Hippocampal formation (tissue), 2 donors: ENCODE measurements at places on chromosomes 16 and 17.

GRCh38 chr16:86925067-86925791, 346.9 kb downstream of the FOXL1 start:
- DNase-seq: no peak

DNA sequence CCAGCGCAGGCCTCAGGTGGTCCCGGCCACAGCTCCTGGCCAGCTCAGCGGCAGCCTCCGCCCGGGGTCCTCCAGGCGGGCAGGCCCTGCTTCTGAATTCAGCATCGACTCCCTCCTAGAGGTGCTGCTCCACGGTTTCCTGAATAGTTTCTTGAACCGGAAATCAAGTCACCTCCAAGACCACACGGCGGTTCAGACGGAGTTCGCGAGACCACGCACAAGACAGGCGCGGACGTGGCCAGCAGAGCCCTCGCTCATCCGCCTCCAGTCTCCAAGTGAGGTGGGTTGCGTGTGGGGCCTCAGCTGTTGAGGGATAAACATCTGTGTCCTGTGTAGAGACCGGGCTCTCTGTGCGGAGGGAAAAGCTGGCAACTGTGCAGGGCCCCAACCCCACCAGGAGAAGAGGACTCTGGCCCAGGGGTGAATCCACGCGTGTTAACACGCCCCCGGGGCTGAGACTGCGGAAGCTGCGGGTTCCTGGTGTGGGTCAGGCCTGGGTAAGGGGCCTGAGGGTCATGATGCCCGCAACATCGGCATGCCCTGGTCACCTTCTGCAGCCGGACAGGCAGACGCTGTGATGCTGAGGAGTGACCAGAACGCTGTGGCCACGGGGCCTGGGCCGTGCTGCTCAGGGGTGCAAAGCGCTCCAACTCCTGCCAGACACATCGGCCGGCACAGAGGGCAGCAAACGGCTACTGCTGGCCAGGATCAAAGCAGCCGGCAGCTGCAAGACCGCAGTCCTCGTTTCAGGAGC, 55.0 kb upstream of the METRNL start:
- DNase-seq: no peak

GRCh38 chr16:48272837-48273421, 25.6 kb upstream of the ABCC11 start:
- peak; percentile 74 for DNase-seq

- no peak for DNase-seq
Measured at GRCh38 chr17:9233761-9234160, 212.5 kb downstream of the NTN1 start.

DNA sequence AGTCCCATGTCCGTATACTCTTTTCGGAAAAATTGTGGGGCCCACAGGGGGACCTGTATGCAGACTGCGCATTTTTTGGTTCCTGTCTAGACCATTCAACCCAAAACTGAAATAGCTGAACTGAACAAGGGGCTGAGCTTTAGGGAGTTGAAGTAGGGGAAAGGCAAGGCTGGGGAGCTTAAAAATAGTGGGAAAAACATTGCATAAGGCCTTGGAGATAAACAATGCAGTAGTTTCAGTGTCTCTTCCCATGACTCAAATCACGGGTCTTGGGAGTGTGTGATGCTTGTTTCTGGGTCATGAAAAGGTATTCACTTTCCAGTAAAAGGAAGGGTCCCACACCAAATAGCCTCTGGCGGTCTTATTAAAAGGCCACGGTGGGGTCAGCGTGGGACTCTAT, 402.8 kb upstream of the SALL1 start:
- DNase-seq: no peak

DNA sequence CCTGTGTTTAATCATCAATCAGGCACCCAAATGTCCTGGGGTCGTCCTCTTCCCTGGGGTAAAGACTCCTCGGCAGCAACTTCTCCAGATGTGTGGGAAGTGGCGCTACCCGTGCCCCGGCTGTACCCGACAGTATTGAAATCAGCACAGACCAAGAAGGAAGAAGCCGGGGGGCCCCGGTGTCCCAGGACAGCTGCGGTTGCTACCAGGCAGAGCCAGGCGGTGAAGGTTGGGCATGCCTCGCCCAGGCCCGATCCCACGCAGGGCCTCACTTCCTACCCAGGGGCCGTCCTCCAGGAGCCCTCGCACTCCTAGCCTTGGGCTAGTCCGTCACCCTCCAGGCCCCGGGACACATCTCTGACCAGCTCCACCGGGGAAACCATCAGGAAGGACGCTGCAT, 9.0 kb upstream of the CCDC154 start:
- DNase-seq: no peak

DNA sequence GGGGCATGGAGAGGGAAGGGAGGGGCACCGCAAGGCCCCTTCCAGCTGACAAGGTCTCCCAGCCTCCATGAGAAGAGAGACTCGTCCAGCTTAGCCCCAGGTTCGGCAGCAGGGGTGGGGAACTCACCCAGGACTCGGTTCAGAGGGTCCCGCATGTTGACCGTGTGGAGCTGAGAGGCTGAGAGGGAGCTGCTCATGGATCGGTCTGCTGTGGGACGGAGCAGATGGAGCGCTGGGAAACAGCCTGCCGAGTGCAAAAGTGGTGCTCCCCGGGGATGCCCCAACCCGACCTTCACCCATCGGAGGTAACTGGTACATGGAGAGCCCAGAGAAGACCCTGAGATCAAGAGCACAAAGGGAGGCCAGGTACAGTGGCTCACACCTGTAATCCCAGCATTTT, 4.9 kb downstream of the CSF3 start:
- DNase-seq: no peak

- DNase-seq: no peak
Measured at GRCh38 chr16:23552161-23552560, 5.0 kb downstream of the EARS2 start.

GRCh38 chr17:65852911-65853310, 291.5 kb upstream of the AXIN2 start:
- no peak for DNase-seq

DNA sequence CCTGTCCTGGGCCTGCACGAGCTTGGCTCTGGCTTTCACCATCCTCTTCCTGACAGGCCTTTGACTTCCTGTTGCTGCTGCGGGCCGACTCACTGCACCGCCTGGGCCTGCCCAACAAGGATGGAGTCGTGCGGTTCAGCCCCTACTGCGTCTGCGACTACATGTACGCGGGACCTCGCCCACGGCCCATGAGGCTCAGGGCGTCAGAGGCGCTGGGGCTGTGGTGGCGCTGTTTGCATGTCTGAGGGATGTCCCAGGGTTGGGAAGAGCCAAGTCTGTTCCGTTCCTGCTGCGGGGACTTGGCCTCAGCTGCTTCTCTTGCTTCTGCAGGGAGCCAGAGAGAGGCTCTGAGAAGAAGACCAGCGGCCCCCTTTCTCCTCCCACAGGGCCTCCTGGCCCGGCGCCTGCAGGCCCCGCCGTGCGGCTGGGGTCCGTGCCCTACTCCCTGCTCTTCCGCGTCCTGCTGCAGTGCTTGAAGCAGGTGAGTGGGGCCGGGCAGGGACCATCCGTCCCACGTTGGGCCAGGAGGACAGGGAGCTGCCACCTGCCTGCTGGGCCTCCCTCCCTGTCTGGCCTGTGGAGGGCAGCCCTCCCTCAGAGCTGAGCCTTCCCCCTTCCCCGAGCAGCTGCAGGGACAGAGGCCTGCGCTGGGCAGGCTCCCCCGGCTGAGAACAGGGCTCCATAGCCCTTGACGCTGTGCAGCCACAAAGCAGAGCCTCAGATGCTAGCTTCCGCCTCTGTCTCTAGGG, 23.8 kb downstream of the TSC2 start:
- no peak for DNase-seq

DNA sequence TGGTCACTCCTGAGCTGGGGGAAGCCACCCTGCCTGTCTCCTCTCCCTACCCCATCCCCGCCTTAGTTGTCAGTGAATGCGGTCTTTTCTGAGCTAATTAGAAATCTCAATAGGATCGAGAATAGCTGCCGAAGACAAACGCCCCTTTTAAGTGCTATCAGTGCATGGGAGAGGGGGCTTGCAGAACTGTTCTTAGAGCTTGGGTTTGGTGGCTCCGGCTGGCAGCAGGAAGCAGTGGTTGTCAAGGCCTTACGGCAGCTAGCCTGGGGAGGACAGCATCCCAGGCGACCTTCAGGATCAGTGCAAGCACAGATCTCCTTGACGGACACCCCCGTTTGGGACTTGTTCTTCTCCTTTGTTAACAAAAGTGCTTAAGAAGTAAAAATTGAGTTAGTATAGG, 195.1 kb downstream of the CCDC182 start:
- no peak for DNase-seq

DNA sequence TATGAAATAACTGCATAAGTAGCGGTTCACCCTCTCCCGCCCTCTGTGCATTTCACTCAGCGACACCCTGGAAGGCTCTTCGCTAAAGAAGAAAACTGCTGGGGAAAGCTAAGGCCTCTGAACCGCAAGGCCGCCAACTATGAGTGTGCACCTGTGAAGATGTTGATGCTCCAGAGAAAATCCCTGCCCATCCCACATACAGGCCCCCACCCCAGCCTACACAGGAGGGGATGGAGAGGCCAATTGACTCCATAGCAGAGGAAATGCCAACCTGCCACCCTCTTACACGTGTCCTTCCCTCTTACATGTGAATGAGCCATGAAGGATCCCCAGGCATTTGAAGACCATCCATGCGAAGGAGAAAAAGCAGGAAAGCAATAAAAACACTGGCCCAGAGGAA, 104.8 kb downstream of the MGAT5B start:
- DNase-seq: no peak

DNA sequence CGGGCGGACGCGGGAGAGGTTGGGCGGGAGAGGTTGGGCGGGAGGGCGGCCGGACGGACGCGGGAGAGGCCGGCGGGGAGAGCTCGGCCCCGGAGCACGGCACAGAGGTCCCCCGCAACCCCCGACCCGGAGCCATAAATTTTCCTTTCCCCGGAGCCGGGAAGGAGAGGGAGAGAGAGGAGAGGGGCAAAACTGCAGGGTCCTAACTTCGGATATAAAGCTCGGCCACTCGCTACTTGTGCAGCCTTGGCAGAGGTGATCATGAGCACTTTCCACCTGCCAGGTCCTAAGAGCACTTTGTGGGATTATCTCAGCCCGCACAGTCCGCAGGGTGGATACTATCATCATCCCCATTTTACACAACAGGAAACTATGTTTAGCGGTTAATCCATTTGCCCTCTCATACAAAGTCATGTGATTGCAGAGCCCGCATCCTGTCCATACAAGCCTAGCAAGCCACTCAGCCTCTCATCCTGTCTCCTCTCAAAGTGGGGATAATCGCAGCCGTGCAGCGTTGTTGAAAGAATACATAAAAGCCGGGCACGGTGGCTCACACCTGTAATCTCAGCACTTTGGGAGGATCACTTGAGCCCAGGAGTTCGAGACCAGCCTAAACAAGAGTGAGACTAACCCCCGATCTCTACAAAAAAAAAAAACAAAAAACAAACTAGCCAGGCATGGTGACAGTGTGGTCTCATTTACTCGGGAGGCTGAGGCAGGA, 780 bp upstream of the DCAKD start:
- peak; percentile 7 for DNase-seq

DNA sequence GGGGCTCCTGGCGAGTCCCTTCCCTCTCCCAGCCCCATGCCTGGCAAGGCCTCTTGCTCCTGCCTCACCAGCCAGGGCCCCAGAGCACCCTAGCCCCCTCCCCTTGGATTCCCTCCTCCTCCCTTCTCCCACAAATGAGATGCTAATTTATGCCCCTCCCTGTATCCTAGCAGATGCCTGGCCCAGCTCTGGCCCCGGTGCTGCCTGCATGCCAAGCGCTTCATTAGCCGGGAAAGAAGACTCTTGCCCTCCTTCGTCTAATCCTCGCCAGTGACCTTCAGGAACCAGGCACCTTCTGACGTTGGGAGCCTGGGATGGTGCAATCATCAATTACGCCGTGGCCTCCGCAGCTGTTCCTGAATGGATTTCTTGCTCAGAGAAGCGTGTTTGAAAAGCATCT, 127.8 kb downstream of the SDK2 start:
- DNase-seq: no peak

- no peak for DNase-seq
Measured at GRCh38 chr17:77565166-77565565, 393.3 kb upstream of the TNRC6C start.

- no peak for DNase-seq
Measured at GRCh38 chr17:58991718-58992331, 114.9 kb downstream of the TRIM37 start.

DNA sequence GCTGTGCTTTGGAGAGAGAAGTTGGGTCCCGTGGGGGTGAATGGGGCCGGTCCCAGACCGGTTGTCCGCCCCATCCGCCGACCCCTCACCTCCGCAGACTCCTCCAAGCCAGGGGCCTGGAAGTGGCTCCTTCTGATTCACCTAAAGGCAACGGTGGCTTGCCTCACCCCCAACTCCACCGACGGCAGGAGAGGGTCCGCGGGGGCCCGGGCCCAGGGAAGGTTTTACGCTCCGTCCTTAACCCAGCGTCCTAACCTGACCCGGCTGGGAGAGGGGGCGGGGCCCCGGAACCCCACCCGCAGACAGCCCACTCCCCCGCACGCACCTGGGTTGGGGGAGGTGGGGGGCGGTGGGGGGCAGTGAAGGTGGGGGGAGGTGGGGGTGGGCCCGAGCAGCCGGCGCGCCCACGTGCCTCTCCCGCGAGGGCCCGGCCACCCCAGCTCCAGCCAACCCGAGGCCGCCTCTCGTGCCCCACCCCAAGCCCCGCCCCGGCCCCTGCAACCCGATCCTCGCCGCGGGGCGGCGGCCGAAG, 12.7 kb upstream of the CD300A start:
- no peak for DNase-seq

DNA sequence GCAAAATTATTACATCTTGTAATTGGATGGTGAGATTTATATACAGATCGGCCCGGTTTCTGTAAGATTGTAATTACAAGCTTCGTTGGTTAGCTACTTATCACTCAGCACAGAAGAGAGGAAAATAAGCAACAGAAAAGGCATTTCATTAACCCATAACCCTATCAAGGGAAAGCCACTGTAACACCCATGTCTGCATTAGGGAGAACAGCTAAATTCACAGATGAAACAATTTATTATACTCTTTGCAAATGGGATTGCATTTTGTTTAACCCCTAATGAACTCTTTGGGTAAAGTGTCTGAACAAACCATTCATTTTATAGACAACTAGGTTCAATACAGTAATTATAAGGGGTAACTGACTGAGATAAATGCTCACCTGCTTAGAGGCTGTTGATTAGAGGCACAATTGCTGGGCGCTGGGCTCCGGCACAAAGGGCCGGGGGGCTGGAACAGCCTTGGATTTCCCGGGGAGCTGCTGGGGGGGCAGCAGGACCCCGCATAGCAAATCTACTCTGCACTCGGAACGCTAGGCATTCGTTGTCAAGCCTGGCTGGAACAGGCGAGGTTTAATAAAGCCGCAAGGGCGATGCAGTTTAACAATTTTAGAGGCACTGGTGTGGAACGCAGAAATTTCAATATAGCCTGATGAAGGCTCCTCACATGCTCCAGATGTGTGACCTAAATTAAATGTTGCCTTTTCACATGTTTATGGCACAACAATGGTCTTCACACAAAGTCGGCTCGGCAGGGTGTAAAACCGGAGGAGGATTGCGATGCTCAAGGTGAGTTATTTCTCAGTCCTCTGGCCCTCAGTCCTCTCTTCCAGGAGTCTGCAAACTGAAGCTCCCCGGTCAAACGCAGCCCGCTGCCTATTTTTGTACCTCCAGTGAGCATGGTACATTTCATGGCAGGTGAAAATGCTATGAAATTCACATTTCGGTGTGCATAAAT, 134.0 kb upstream of the IRX6 start:
- DNase-seq: no peak
